ENCODE measurements at places on chromosomes 7 and 10. TPM values are rescaled to one million over a fixed set of nuclear protein-coding genes. Genes with fewer than 3 reads are reported as not detected.

STOX1 gene
- polyA plus RNA-seq, result 1.2 TPM

AZGP1 gene
- not detected for polyA plus RNA-seq

NEUROD6 gene
- not detected for polyA plus RNA-seq

TMEM176A gene
- polyA plus RNA-seq, result not detected

CD36 gene
- 0.31 TPM for polyA plus RNA-seq

ARHGEF35 gene
- polyA plus RNA-seq, result not detected

CLDN4 gene
- 0.09 TPM for polyA plus RNA-seq

ZNF727 gene
- not detected for polyA plus RNA-seq

EPHB6 gene
- 14.8 TPM for polyA plus RNA-seq

CRTAC1 gene
- polyA plus RNA-seq, result 1.1 TPM

STK31 gene
- polyA plus RNA-seq, result 1.4 TPM

SLC13A1 gene
- not detected for polyA plus RNA-seq

MRLN gene
- polyA plus RNA-seq, result not detected

PRSS37 gene
- not detected for polyA plus RNA-seq

PGAM1 gene
- polyA plus RNA-seq, result 195 TPM

MAGI2 gene
- polyA plus RNA-seq, result 19.3 TPM

ZNF804B gene
- 0.37 TPM for polyA plus RNA-seq

RPP30 gene
- polyA plus RNA-seq, result 86.5 TPM

SPDYE16 gene
- 0.81 TPM for polyA plus RNA-seq

BEND7 gene
- 4.5 TPM for polyA plus RNA-seq

SYT15B gene
- polyA plus RNA-seq, result not detected

PNLIPRP1 gene
- polyA plus RNA-seq, result not detected

AGMO gene
- not detected for polyA plus RNA-seq

ASZ1 gene
- polyA plus RNA-seq, result not detected

ORC5 gene
- polyA plus RNA-seq, result 27.3 TPM

PGAM2 gene
- not detected for polyA plus RNA-seq

BTBD16 gene
- polyA plus RNA-seq, result not detected

HOXA6 gene
- not detected for polyA plus RNA-seq

SLC26A4 gene
- polyA plus RNA-seq, result not detected

SAP25 gene
- polyA plus RNA-seq, result 0.52 TPM

TMEM243 gene
- 5.9 TPM for polyA plus RNA-seq

PLXNA4 gene
- polyA plus RNA-seq, result 7.2 TPM

OGDH gene
- polyA plus RNA-seq, result 16.9 TPM

CBLL1 gene
- polyA plus RNA-seq, result 10.2 TPM

RNF148 gene
- polyA plus RNA-seq, result not detected

AKR1B15 gene
- polyA plus RNA-seq, result not detected

FOXI2 gene
- not detected for polyA plus RNA-seq

FBXL13 gene
- 0.57 TPM for polyA plus RNA-seq

GPR26 gene
- polyA plus RNA-seq, result 8.0 TPM

CALHM3 gene
- polyA plus RNA-seq, result not detected

SLC18A3 gene
- polyA plus RNA-seq, result not detected

All from neural cell (in vitro differentiated cells).